ENCODE measurements at places on chromosomes 4 and X. TPM values are rescaled to one million over a fixed set of nuclear protein-coding genes. Genes with fewer than 3 reads are reported as not detected.
A peak's percentile ranks its signal among the peaks of the same experiment; 100 is the strongest.

LONRF3 gene
- total RNA-seq = 0.16 TPM

DNA sequence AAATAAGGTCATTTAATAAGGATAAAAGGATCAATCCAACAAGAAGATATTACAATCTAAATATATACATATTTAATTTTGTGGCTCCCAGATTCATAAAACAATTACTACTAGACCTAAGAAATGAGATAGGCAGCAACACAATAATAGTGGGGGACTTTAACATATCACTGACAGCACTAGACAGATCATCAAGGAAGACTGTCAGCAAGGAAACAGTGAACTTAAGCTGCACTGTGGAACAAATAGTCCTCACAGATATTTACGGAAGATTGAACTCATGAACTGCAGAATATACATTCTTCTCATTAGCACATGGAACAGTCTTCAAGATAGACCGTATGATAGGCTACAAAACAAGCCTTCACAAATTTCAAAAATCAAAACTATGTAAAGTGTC, 56.1 kb upstream of the NAP1L2 start:
- no peak for ATAC-seq

DNA sequence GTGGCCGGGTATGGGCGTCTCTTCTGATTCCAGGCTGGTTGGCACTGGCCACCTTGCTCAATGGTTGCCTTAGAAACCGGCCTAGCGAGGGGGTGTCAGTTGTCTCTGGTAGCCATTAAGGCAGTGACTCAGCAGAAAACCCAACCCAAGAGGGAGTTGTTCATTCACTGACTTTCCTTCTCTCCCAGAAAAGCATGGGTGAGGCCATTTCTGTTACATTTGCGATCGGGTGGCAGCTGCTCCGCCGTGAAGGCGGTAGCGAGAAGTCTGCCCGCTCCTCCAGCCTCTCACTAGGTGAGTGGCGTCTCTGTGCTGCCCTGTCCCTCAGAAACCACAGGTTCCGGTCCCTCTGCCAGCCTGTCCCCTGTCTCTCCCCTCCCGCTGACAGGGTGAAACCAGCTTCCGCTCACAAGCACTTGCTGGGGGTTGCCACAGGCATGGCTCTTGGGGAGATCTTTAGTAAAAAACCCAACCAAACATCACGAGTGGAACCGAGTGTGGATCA, 17.4 kb downstream of the IRAK1 start:
- peak; percentile 70 for ATAC-seq

DNA sequence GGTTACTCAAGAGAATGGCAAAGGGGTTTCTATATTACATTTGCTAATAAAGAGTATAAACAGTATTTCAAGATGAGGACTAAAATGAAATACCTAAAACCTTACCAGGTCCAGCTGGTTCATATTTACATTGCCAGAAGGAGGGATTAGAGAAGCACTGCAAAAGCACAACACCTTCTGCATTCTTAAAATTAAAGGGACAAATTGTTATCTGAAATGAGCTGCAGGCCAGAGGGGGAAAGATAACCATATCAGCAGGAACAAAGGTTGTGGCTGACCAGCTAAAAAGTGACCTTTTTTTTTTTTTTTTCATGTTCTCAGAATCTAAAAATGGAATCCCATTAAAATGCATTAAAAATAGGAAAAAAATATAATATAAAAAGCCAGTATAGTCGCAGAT, 39.7 kb downstream of the AFF2 start:
- no peak for ATAC-seq

GRCh38 chrX:128883650-128884049, 639.6 kb downstream of the SMARCA1 start:
- ATAC-seq = no peak

- ATAC-seq = peak; percentile 73
These were observed 48.0 kb downstream of the SLC25A5 start for GRCh38 chrX:119516157-119516702.

DNA sequence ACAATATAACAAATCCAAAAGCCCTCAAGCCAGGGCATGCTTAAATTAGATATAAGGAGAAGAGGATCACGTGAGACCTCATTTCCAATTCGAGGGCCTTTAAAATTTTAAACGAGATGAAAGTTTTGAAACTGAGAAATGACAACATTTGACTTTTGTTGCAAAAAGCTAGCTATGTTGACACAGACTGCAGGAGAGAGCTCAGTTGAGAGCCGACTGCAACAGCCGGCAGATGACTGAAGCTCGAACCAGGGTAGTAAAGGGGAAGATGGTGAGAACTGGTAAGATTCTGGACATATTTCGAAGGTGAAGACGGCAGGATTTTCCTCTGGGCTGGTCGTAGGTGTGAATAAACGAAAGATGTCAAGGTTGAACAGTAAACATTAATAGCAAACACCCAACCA, 773 bp downstream of the PRMT9 start:
- ATAC-seq = peak; percentile 38
